ENCODE measurements at places on chromosomes 4 and X. TPM values are rescaled to one million over a fixed set of nuclear protein-coding genes. Genes with fewer than 3 reads are reported as not detected.

Gene PCDH11X
- not detected for total RNA-seq

Gene NPY1R
- total RNA-seq = not detected

Gene GPR34
- total RNA-seq = 1.0 TPM

Gene SOD3
- not detected for total RNA-seq

Gene ATP2B3
- total RNA-seq = not detected
